ENCODE measurements at places on chromosomes 6 and 20.

GRCh38 chr6:167529444-167530335 is 204.8 kb downstream of the TTLL2 start:
- DNase-seq: no peak

DNA sequence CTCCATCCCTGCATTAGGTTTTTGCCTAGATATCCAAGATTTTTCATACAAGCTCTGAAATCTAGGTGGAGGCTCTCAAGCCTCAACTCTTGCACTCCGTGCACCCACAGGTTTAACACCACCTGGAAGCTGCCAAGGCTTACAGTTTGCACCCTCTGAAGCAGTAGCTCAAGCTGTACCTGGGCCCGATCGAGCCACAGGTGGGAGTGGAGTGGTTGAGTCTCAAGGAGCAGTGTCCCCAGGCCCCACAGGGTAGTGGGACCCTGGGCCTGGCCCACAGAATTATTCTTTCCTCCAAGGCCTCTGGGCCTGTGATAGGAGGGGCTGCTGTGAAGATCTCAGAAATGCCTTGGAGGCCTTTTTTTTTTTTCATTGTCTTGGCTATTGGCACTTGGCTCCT is 973.5 kb upstream of the MAP3K7 start:
- DNase-seq: no peak

- peak; percentile 38 for DNase-seq
Measured at GRCh38 chr20:10864076-10864672, 190.4 kb upstream of the JAG1 start.

DNA sequence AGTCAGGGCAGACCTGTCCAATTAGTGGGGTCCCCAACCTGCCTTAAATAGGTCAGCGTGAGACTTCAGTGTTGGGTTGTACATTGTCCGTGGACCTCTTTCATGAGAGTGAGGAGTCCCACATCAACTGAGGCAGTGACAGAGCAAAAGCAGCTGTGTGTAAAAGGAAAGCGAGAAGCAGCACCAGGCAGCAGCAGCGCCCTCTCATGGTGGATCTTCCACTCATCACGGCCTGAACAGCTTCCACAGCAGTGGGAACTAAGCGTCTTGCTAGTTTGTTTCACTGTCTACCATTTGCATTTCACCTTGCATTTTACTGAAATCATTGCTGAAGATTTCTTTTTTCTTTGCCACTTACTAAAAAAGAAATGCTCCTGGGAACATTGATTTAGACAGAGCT is 333.8 kb downstream of the PKHD1 start:
- no peak for DNase-seq

- DNase-seq: no peak
Measured at GRCh38 chr6:143647191-143647590, 30.6 kb upstream of the PHACTR2 start.

GRCh38 chr6:29925727-29926412 is 16.5 kb upstream of the HLA-A start:
- no peak for DNase-seq

DNA sequence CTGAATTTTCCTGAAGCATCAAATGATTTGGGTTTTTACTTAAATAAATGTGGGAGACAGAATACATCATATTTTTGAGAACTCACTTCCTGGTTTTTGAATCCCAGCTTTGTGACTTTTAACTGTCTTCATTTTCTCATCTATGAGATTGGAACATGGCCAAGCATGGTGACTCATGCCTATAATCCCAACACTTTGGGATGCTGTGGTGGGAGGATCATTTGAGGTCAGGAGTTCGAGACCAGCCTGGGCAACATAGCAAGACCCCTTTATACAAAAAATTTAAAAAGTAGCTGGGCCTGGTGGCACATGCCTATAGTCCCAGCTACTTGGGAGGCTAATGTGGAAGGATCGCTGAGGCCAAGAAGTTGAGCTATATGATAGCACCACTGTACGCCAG is 122.3 kb downstream of the QKI start:
- DNase-seq: no peak

GRCh38 chr6:122726649-122727048 is 52.9 kb upstream of the FABP7 start:
- DNase-seq: peak; percentile 18

DNA sequence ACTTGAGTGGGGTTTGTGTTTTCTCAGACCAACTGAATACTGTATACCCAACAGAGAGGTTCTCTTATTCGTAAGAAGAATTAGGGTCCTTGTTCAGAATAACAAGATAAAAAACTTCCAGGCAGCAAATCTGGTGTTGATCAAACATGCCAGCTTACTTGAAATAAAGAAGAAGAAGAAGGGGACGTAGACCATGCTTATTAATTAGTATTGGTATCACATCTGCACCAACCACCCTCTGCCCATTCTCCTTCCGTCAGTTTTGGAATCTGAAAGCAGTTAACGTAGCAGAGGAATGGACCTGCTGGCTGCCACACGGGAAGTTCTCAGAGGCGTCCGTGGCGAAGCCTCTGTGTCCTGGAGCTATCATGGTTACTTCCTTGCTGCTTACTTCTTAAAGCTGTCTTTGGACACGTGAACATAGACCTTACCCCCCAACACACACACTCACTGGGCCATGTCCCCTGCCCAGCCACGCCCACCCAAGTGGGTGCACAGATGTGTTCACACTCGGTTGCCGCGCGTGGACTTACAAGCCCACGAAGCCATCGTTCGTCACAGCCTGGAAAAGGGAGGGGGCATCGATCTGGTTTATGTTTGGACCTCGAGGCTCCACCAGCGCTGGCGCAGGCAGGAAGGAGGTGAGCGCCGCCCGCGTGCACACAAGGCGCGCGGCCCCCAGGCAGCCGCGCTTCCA is 4.1 kb upstream of the DLL1 start:
- DNase-seq: no peak

GRCh38 chr20:33664085-33664761 is 2.1 kb downstream of the C20orf144 start:
- no peak for DNase-seq

GRCh38 chr20:45725134-45725533 is 3.0 kb downstream of the SPINT4 start:
- no peak for DNase-seq

- no peak for DNase-seq
Measured at GRCh38 chr6:103002282-103002681, 1608.8 kb downstream of the GRIK2 start.

GRCh38 chr20:42255821-42256220 is 637.6 kb upstream of the CHD6 start:
- no peak for DNase-seq

- no peak for DNase-seq
Measured at GRCh38 chr6:32298632-32299336, 72.9 kb downstream of the TSBP1 start.

DNA sequence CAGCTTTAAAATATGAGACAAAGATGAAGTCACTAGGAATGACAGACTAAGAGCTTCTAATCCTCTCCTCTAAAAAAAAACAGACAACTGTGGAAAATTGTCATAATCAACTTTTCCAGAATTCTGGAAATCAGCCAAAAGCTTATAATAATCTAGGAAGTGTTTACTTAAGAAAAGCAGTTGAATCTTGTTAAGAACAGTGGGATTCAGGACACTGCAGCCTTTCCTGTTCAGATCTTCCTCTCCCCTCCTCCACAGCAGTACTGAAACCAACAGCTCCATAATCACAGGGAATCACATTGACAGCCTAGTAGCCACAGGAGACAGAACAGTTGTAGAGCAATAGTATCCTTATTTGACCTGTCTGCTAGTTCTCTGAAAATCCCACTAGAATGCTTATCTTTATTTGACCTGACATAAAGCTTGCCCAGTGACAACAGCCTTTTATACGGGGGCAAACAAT is 41.6 kb downstream of the IBTK start:
- DNase-seq: no peak

- DNase-seq: no peak
Measured at GRCh38 chr20:37939701-37940560, 37.0 kb downstream of the VSTM2L start.

DNA sequence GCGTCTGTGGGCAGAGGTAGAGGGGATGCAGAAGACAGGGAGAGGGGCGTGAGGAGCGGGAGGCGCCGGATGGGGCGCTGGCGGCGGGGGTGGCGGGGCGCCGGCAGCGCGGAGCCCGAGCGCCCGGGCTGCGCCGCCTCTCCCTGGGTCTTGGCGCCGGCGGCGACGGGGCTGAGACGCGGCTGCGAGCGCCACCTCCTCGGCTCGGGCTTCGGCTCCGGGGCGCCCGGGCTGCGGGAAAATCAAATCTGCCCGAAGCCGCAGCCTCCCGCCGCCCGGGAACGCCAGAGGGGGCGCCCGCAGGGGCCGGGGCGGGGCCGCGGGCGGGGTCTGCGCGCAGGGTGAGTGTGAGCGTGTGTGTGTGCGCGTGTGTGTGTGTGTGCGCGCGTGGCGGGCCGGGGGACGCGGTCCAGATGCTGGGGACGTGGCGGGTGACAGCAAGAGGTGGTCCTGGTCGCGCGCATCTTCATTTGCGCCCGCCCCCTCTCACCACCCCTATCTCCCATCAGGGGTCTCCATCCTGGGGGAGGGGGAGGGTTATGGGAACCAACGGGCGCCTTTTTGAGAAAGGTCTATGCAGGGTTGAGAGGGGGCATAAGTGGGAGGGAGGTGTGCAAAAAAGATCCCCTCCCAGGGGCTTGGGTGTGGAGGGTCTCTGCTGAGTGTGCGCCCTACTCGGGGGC is 646 bp upstream of the CPNE5 start:
- peak; percentile 79 for DNase-seq

DNA sequence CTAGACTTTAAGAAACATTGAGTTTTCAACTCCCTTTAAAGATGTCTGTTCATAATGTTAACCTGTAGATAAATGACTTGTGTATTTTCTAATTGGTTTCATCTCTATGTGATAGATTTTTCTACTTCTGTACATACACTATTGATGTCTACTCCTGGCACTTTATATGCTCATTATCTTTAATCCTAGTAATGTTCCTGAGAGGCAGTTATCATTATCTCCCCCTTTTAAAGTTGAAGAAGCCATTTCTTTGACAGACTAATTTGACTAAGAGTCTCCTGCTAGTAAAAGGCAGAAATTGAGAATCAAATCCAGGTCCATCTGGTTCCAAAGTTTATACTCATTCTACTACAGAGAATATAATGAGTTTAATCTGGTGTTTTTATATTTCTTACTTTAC is 137.2 kb upstream of the SAMD5 start:
- no peak for DNase-seq
